ENCODE measurements at places on chromosomes 5 and 9. TPM values are rescaled to one million over a fixed set of nuclear protein-coding genes. Genes with fewer than 3 reads are reported as not detected.

Gene SHC3
- 2.3 TPM for total RNA-seq

DNA sequence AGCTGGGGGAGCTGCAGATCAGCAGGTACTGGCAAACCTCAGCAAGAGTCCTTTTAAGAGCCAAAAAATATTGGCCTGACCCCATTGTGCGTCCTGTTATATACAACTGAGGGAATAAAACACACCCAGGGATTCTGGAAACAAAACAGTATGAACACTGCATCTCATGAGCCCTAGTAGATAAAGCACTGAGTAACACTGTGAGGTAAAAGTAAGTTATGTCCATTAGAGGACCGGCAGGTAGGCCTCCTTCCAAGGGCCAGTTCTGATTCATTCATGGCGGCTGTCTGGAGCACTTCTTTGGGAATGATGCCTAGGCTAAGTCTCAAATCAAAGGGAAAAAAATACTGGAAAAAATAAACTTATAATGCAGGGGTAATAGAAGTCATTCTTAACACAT, 64.9 kb downstream of the PDE4D start:
- DNase-seq: no peak

DNA sequence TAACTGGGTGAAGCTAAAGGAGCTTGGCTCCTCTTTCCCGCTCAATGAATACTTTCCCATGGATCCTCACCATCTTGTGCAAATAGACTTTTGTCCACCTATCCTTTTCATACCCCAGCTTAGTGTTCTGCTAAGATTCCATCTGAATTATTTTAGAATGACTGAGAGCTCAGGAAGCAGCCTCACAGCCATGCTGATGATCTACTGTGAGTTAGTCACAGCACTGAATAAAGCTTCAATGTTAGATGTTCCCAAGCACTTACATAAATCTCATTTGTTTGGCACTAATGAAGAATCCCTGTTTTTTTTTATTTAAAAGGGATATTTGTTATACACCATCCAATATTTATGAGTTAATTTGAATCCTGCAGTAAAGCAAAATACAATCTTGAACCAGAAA, 317.6 kb upstream of the TRPC7 start:
- DNase-seq: no peak

- no peak for DNase-seq
Observed at GRCh38 chr9:105879181-105879580, 184.8 kb downstream of the TMEM38B start.

GRCh38 chr9:89848060-89849040, 243.5 kb downstream of the GADD45G start:
- DNase-seq: no peak

Gene CMBL
- total RNA-seq: 8.2 TPM

Gene UHRF2
- 61.0 TPM for total RNA-seq

GRCh38 chr9:27943501-27943900, 370.2 kb upstream of the C9orf72 start:
- DNase-seq: no peak

GRCh38 chr5:84304599-84304998, 80.1 kb downstream of the EDIL3 start:
- DNase-seq: no peak

- no peak for DNase-seq
Observed at GRCh38 chr5:79508354-79508753, 5.6 kb downstream of the HOMER1 start.

DNA sequence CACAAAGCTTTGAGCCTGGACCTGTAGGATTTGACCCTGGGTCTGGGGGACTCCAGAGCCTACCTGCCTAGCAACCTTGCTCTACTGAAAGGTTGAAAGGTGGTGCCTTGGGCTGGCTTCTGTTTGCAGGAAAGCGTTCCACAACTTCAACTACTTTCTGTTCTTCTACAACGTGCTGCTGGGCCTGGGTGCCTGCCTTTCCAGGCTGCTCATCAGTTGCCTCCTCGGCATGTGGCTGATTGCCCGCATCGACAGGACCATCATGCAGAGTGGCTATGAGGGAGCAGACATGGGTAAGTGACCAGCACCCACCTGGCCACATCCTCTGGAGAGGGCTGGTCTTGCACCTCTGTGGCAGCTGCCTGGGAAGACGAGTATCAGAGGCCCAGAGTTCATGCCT, 13.6 kb upstream of the CCDC180 start:
- DNase-seq: no peak

DNA sequence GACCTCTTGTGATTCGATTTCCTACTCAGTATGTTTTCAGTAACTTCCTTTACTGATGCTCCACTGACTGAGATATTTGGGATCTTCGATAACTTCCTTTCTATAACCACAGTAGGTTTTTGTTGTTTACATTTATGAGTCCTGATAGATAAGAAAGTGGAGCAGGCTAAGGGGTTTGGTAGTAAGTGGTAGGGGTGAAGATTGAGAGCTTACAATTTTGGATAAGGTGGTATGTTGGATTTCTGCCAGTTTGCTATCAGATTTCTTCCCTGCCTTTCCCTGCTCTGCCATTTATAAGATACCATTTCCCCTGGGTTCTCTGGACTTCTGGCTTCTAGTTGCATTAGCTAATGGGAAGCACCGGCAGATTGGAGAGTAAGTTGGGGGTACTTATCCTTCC, 7.9 kb upstream of the NDUFS4 start:
- DNase-seq: no peak

- DNase-seq: no peak
Observed at GRCh38 chr5:78467752-78468357, 107.4 kb downstream of the SCAMP1 start.

Gene UNC5A
- total RNA-seq: 2.9 TPM

- DNase-seq: no peak
Observed at GRCh38 chr5:93058309-93058708, 522.7 kb downstream of the NR2F1-AS1 start.

GRCh38 chr9:24118190-24118589, 292.1 kb upstream of the ELAVL2 start:
- DNase-seq: no peak

Gene PGGT1B
- 15.7 TPM for total RNA-seq
